ENCODE measurements at places on chromosomes 4 and X.

DNA sequence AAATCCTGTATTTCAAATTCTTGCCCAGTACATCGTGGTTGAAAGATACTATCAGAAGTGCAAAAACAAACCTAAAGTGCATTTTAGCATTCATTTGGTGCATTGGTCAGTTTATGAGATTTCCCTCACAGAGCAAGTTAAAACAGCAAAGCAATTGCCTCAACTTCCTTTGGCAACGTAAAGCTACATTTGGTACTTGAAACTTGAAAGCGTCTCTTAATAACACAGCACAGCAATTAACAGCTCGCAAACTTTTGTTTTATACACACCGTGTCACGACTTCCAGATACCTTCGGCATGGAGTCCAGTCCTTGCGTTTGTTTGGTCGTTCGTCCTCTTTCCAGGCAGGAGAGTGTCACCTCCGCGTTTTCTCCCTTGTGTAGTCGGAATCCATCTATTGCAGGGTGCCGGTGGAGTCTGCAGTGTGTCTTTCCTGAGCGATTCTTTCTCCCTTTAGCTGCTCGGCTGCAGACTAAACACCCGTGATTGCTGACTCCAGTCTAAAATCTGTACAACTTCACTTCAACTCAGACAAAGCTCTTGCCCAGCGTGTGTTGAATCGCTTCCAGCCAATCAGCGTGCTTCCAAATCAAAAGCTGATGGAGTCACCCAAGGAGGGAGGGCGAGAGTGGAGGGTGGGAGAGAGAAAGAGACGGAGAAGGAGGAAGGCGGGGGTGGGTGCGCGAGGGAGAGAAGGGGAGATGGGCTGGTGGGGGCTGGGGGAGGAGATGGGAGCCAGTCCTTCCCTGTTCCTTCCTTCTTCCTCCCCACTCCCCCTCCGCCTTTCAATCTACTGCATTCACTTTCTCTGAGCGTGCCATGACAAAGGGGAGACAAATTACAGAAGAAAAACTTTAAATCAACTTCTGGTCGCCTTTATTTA, at the start of gene PCDH18:
Gene PCDH18 (minus strand): TSS at position 509 of the 883 bp plus-strand sequence. CDS start 406 bp downstream, at position 103.
- no peak for DNase-seq

- DNase-seq = peak; percentile 33
Observed at GRCh38 chr4:65880594-65880993, 210.3 kb upstream of the EPHA5 start.

DNA sequence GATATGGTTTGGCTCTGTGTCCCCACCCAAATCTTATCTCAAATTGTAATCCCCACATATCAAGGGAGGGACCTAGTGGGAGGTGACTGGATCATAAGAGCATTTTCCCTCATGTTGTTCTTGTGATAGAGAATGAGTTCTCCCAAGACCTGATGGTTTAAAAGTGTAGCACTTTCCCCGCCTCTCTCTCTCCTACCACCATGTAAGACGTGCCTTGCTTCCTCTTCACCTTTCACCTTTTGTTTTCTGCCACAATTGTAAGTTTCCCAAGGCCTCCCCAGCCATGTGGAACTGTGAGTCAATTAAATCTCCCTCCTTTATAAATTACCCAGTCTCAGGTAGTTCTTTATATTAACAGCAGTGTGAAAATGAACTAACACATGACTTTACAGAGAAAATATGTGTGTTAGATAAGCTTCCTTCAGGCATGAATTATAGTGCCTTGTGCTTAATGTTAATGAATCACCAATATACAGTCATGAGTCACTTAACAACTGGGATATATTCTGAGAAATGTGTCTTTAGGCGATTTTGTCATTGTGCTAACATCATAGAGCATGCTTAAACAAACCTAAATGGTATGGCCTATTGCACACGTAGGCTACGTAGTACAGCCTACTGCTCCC, 37.9 kb downstream of the PDGFC start:
- DNase-seq = no peak

GRCh38 chr4:42474406-42474805, 77.1 kb downstream of the SHISA3 start:
- no peak for DNase-seq

DNA sequence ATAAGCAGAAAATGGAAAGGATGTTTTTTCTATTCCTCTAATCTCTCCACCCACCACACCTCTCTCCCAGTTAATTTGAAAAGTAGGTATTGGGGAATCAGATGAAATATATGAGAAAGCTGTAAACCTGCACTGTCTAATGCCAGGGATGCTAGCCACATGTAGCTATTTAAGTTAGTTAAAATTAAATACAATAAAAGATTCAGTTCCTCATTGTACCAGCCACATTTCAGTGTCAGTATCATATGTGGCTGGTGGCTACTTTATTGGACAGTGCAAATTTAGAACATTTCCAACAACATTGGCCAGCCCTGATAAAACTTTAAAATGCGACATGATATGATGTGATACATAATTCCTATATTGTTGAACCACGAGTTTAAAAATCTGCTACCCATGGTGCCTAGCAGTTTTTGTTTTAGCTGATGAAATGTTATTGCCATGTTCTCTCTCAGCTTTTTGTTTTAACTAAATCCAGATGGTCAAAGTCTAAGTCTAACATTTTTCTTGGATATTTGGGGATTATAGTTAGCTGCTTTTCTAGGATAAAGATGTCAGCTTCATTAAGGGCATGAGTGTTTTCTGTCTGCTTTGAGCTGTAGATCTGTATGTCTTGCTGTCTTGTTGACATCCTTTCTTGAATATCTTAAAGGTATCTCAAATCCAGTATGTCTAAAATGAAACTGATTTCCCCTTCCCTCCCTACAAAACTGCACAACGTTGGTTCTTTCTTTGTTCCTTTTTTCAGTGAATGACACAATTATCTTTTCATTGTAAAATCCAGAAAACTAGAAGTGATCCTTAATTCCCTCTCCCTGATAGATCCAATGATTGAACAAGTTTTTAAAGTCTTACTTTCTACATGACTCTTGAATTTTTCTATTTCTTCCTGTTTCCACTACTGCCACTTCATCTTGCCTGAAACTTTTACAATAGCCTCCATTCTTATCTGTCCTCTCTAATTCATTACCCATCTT, 6.2 kb downstream of the ARFIP1 start:
- no peak for DNase-seq

DNA sequence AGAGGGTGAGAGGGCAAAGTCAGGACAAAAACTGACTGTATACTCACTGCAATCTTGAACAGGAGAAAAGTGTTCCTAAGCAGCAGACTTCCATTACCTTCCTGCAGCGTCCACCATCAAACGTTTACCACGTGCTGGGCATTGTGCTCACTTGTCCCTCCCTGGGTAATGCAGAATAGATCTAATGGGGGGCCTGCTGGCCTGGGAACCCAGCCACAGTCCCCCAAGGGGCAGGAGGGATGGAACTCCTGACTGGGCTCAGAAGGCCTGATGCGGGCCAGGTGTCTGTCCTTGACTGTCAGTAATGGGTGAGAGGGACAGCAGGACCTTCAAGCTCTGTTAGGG, 37.6 kb upstream of the FAM156A start:
- no peak for DNase-seq

DNA sequence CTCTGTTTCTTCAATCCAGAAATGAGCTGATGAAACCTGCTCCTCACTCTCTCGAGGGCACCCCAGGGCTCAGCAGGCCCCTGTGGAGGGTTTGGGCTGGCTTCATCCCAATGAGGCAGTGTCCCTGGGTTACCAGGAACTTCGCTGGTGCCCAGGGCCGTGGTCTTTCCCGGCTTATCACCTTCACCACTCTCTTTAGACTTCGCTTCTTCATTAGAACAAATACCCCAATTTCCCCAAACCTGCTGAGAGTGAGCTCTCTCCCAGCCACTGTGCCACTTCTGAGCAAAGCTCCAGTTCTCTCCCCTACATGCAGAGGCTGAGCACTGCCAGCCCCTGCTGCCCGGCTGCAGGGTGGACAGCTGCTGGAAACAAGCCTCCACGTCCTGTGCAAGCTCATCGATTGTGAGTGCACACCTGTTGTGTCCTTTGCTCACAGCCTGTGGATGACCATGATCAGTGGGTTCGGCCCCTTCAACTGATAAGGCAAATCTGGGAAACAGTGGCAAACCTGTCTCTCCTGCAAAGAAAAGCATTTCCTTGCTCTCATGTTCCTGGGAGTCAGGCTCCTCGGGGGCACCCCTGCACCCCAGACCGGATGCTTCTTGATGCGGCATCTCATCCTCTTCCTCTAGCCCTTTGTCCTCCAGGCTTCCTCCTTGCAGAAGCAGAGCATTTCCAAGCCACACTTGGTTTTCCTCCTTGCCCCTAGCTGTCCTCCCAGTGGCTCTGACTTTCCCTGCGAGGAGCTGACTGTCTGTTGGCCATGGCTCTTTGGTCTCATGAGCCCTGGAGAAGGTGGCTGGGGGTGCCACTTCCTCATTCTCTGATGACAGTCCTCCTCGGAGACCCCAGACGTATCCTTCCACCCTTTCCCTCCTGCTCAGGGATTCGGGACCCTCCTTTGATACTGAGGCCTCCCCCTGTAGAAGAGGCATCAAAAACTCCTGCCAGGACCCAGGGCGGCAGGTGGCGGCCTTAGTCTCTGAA, 28.7 kb downstream of the C4orf50 start:
- no peak for DNase-seq

DNA sequence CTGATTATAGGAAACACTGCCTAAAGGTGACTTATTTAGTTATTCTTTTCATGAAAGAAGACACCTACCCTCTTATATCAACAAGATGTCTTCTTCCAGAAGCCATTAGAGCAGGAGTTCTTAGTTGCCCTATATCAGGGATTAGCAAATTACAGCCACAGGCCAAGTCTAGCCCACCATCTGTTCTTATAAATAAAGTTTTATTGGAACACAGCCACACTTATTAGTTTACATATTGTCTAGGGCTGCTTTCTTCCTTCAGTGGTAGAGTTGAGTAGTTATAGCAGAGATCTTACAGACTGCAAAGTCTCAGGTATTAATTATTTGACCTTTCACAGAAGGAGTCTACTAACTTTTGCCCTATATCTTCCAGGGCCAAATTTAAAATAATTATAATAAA, 157.2 kb upstream of the NOCT start:
- no peak for DNase-seq

GRCh38 chr4:61200187-61200915, at the start of gene ADGRL3:
Gene ADGRL3 (plus strand): TSS chr4:61200326.
- DNase-seq = peak; percentile 94

GRCh38 chr4:14850455-14851097, 151.7 kb upstream of the CPEB2 start:
- no peak for DNase-seq

DNA sequence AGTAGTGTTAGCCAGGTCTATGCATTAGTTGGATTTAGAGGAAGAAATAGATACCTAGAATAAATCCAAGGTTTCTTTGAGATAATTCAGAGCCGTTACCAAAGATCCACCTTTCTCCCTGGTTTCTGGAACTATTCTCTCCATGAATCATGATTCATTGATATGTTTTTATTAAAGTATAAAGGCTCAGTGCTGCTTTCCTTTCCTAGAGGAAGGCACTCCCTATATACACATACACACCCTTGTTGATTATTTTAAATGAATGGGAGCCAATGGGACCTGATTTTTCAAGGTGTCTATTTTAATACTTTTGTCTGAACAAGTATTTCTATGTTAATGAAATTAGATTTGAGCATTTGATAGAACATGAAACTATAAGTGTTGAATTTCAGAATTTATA, 146.8 kb upstream of the SPRY1 start:
- DNase-seq = no peak

GRCh38 chr4:10983268-10983667, 298.7 kb upstream of the CLNK start:
- no peak for DNase-seq

GRCh38 chr4:182578402-182578801, 335.2 kb downstream of the TENM3 start:
- no peak for DNase-seq

DNA sequence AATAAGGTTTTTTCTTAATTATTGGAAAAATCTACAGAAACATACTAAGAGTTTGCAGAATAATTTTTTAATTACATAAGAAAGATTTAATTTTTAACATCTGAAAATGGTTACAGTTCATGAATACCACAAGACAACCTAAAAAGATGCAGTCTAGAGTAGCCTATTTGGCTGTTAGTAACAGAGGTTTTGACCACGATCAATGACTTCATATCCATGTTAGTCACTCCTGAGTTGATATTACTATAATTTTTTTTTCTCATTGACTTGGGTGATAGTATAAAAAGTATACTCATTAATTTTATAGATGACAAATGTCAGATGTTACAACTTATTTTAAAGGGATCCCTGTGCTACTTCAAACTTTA, 272.5 kb downstream of the DCTD start:
- DNase-seq = no peak

GRCh38 chr4:5488413-5488812, 219.9 kb downstream of the EVC2 start:
- DNase-seq = no peak

Data from NCI-H1417 (cell line).